ENCODE measurements at places on chromosomes 1 and 21.
A peak's percentile ranks its signal among the peaks of the same experiment; 100 is the strongest.

DNA sequence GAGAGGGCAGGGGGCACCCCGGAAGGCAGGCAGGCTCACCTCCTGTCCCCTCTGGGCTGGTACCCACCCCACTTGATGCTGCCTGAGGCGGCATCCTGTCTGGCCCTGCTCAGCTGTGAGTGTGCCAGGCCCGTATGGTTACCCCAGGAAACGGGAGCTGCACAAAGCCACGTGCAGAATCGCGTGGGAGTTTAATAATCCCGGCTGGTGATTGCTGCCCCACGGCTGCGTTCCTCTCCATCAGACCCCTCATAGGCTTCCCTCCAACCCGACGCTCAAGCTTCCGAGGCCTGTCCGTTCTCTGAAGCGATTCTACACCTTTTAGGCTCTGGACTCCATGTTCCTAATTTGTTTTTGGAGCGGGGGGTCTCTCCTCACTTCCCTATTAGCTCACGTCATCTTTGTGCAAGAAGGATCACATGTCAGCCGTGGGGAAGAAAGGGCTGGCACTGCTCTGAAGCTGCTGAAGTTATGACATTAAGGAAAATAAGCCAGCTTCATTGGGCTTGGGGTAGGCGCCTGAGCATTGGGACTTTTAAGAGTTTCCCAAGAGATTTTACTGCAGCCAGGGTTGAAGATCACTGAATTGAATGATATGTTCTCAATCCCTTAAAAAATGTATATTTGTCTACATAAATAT is 1.1 kb upstream of the B3GALT5 start:
- no peak for DNase-seq

DNA sequence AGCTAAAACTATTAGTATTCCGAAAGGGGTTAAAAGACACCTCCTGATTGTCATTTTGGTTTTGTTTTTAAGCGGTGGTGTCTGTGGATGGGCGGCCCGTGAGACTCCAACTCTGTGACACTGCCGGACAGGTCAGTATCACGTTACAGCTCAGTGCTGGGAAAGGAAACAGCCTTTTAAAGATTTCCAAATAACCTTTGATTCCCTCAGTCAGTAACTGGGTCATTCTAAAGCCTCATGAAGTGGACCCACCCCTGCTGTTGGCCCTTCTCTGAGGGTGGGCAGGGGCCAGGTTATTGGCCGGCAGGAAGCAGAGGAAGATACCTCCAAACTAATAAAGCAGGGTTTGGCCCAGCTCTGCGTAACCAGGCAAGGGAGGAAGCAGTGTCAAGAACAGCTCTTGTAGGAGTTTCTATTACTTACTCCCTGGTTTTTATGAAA is 2.3 kb downstream of the RHOU start:
- no peak for DNase-seq

- no peak for DNase-seq
Measured at GRCh38 chr1:227729881-227730629, 5.0 kb downstream of the JMJD4 start.

- DNase-seq: no peak
Measured at GRCh38 chr21:25501996-25502665, 105.2 kb downstream of the MRPL39 start.

GRCh38 chr21:42653231-42654061 is at the start of gene PDE9A:
Gene PDE9A, plus strand, starts transcription at chr21:42653621. Its CDS starts 194 bp downstream, at chr21:42653815.
- DNase-seq: peak; percentile 63

DNA sequence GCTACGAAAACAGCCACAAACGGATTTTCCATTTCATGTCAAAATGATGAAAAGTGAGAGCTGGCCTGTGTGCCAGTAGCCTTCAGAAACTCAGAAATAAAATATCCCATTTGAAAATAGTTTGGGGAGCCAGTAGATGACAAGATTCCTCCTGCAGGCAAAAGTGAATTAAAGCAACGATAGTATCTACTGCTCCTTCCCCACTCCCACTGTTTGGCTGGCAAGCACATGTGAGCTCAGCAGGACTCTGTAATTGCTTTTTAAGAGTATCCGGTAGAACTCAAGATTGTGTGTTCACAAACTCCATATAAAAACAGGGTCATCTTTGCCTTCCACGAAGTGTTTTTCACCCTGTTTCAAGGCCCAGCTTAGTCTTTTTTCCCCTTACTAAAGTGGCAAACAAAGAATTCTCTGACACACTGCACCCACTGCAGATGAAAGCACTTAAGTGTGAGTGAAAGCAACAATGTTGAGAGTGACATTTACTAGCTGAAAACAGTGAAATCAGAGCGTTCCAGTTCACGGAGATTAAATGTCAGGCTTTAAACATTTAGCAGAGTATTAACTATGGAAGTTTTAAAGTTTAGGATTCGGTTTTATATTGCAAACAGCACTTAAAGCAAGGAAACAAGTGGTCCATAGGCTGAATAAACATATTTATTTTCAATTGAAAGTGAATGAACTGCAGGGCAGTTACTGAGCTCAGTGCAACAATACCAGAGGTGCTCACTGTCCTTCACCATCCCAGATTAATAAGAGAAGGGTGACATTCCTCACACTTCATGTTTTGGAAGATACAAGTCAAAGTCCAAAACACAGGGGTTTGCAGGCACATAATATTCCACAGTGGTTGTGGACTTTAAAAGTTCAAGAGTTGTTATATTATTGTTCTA is 70.0 kb downstream of the ALG14 start:
- no peak for DNase-seq

- DNase-seq: no peak
Measured at GRCh38 chr1:206513312-206514111, 6.2 kb downstream of the RASSF5 start.

Measured in activated naive CD8-positive, alpha-beta T cell treated with anti-CD3 and anti-CD28 coated beads, Interleukin-2, amount 10 ng/mL, durations not matched to agents 7 days and 5 days (primary cell).